Epithelial cell of alveolus of lung (primary cell): ENCODE measurements at places on chromosomes 7 and 10. TPM values are rescaled to one million over a fixed set of nuclear protein-coding genes. Genes with fewer than 3 reads are reported as not detected.

The PRPS1L1 gene
- not detected in 2 replicates for total RNA-seq

The LRIT1 gene
- total RNA-seq = not detected in 2 replicates

The AKR1C2 gene
- 3.7 and 4.7 TPM in 2 replicates for total RNA-seq

The WIPF3 gene
- total RNA-seq = not detected in 2 replicates
